ENCODE measurements at places on chromosomes 6 and 20.

GRCh38 chr20:58102744-58103516 is 125.5 kb downstream of the ANKRD60 start:
- DNase-seq = peak; percentile 32

- DNase-seq = no peak
Measured at GRCh38 chr20:2236256-2236655, 59.5 kb upstream of the TGM3 start.

DNA sequence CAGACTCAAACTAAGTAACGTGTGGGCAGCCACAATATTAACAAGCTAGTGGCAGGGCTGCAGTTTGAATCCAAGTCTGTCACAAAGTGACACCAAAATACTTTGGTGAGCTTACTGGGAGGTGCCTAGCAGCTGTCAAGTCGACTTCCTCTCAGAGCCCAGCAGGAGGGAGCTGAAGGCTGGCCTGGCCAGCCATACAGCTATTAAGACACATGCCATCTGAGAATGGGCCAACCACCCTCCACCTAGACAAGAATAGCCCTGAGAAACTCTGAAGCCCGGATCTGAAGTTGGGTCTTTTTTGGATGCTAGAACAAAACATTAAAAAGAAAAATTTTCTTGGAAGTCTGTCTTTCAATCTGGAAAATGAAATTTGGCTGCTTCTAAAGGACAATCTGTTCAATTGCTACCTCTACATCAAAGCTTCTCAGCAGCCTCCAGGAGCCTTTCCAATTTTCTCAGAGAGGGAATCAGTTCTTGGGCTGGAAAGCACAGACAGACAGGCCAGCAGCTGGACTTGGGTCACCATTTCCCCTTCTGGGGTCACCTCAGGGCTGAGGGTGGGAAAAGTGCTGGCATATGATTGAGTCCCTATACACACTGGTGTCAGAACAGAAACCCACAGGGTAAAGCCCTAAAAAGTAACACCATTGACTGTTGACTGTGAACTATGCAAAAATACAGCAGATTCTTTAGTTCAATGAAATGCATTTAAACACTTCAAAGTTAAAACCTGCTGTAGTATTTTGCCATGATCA is 42.9 kb downstream of the UQCC1 start:
- peak; percentile 48 for DNase-seq

DNA sequence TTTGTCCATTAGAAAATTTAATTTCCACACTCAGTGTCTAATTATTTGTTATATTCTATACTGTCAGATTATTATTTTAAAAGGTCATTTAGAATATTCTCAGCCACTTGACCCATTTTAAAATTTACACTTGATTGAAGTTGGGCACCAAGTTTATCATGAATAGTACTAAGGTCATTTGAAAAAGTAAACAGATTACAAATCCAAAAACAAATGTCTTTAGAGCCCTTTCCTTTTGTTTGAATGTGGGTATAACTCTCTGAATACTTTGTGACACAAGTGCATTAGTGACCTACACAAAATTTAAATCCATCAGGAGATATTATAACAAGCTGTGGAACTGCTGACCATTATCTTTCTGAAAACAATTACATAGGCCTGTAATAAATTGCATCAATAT is 11.3 kb downstream of the HIVEP2 start:
- DNase-seq = no peak

DNA sequence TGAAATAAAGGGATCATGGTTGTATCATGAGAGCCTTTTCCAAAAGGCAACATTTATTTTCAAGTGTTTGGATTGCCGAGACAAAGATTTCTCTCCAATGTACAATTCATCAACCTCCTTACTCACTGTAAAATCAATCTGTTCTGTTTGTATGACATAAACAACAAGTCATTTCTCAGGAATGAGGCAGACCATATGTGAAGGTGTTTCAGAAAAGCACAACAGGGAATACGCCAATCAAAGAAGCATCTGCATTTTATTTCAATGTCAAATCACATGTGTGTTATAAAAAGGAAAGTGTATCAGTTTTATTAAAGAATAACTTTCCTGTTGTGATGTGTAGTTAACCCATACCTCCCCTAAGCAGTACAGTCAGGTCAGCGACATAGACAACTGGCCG is 653.7 kb downstream of the TFAP2A start:
- no peak for DNase-seq

GRCh38 chr20:57223648-57224489 is 42.6 kb downstream of the BMP7 start:
- peak; percentile 61 for DNase-seq

DNA sequence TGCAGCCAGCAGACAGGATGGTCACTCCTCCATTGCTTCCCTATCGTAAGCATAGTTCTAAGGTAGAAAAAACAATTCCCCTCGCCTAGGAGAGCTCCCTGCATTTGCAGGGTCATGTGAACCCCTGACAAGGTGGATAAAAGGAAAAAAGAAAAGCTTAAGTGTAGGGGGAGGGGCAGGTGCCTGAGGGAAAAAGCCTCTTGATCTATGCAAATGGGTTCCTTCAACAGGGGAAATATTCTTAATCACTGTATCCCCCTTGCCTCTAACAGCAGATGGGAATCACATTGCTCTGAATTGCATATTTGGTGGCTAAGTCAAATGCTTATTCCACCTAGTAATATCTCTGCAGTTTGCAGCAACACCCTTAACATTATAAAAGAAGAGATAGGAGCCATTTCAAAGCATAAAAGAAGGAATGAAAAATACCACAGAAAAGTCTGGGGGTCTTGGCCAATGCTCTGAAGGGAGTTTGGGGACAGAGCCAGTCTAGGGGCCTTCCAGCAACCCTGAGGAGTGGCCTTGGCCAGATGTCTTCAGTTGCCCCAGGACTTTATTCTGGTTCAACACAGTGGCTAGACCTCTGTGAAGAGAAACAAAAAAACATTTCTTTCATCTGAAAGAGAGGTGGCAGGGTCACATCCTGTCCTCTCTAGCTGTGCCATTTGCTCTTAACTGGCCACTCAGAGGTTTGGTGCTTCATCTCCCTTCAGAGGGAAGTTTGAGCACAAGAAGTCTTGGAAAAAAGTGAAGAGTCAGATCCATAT is 660.4 kb upstream of the GJE1 start:
- no peak for DNase-seq

- no peak for DNase-seq
Measured at GRCh38 chr6:142728364-142728763, 216.6 kb downstream of the HIVEP2 start.

DNA sequence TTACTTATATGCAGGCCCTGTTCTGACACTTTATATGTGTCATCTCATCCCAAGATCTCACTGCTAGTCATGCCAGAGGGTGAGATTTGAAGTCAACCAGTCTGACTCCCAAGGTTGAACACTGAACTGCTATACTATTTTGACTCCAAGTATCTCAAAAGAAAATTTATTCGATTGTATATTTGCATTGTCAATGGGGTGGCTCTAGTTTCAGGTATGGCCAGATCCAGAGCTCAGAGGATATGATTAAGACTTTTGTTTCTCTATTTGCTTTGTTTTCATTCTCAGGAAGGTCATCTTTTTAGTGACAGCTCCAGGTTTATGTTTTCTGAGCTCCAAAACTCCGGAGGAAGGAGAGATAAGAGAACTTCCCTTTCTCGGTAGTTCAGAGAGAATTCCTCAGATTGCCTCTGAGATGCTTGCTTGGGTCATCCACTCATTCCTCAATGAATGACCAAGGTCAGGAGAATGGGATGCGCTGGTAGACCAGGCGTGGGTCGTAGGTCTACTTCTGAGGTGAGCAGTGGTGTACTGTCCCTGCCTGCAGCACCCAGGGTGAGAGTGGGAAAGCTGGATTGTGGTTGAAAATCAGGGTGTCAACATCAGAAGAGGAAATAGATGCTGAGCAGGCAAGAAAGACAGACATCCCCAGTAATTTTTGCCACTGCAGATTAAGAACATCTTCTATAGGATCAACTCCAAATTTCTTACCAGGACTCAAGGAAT is 99.3 kb downstream of the PFDN4 start:
- DNase-seq = no peak

DNA sequence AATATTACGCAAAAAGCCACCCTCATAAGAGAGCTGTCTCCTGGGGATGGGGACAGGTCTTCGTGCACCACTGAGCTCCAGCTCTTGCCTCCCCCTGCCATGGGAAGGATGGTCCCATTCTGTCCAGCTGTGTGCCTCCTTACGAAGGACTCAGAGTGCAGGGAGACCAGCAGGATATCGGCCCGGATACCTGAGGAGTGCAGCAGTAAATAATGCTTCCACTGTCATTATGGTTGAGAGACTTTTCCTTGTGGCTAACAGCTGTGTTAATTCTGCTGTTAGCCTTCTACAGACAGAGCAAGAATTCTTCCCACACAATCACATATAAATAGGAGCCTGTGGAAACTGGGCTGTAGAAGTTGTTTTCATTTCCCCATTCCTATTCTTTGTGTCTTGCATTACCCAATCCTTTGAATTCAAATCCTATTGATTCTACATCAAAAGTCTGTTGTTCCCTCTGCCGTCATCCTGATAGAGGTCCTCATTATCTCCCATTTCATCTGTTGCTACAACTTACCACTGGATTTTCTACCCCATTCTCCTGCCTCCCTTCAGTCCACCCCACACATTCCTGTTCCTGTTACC is 364.6 kb upstream of the SOX4 start:
- DNase-seq = no peak

GRCh38 chr20:60200305-60200918 is 242.2 kb downstream of the CDH26 start:
- no peak for DNase-seq

DNA sequence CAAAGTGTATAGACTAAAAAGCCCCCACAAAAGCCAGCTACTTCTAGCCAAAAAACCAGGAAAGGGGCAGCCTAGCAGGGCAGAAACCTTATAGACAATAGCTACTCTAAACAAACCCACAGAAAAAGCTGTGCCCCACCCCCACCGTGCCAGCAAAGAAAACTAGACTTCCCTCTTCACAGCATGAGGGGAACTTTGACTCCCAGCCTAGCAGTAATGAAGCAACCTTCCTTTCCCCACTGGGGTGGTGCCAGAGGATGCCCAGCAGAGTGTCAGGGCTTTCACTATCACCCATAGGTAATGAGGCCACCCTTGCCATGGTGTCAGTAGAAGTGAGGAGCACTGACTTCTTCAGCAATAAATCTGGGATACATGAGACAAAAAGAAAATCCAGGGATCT is 99.0 kb upstream of the LGSN start:
- DNase-seq = no peak

- DNase-seq = no peak
Measured at GRCh38 chr20:24816431-24816830, 132.6 kb upstream of the CST7 start.

GRCh38 chr20:1302685-1303541 is 26.0 kb downstream of the SDCBP2 start:
- no peak for DNase-seq

DNA sequence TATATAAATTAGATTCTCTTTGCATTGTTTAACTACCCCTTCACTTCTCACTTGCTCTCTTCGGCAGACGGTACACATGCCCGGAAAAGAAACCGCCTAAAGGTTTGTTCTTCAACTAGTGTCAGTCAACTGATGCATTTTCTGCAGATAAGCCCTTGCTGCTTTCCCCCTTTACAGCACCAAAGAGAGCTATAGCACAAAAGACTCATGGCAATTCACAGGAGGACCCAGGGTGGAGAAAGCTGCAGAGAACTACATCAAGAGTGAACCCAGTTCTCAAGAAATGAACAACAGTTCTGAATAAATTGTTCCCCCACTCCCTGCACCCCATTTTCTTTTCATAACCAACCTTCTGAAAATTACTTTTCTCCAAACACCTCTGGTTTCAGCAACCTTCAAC is 8.9 kb downstream of the CD164 start:
- no peak for DNase-seq

GRCh38 chr20:58245181-58245891 is 16.9 kb upstream of the ANKRD60 start:
- DNase-seq = no peak

DNA sequence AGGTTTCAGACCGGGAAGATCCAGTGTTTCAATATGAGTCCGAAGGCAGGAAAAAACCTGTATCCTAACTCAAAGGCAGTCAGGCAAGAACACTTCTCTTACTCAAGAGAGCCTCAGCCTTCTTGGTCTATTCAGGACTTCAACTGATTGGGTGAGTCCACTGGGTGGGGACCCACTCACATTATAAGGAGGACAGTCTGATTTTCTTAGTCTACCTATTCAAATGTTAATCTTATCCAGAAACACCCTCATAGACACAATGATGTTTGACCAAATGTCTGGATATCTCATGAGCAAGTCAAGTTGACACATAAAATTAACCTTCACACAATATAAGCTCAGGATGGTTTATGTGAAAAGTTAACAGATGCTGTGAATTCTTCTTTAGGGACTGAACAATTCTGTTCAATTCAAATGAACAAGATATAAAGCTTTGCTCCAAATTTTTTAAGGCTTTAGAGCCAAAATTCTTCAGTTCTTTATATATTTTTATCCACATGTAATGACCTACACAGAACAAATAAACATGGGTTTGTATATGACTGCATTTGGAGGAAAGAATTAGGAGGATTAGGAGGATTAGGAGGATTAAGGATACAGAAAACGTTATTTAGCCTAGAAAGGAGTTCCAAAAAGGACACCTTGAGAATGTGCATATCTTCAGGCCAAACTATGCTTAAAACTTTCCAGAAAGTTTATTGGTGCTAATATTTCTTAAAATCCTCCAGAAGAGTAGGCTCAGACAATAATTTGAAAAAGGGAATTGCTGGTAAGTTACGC is 35.3 kb upstream of the LAMA2 start:
- DNase-seq = no peak

DNA sequence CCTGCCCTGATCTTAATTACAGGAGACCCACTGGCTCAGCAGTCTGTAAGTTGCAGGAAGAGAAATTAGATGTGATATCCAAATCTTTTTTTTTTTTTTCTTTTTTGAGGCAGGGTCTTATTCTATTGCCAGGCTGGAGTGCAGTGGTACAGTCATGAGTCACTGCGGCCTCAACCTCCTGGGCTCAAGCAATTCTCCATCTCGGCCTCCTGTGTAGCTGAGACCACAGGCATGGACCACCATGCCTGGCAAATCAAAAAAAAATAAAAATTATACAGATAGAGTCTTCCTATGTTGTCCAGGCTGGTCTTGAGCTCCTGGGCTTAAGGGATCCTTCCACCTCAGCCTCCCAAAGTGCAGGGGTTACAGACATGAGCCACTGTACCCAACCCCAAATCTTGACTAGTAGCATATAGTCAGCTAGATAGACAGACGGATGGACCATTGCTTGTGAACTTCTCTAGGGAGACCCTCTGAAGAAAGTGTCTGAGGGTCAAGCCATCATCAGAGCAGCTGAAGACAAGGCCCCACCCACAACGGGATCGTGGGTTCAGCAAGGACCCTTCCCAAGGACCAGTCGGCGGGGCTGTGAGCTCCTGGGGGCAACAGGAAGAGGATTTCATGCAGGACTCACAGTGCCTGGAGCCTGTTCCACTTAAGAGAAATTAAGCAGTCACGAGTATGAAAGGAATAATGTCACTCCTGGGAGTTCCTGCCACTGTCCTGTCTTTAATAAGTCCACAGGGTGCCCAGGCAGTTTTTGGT is 222.7 kb downstream of the ANKRD60 start:
- DNase-seq = peak; percentile 25

GRCh38 chr6:16257999-16258708 is 19.8 kb downstream of the GMPR start:
- peak; percentile 60 for DNase-seq

GRCh38 chr6:32472781-32473375 is 33.2 kb downstream of the HLA-DRA start:
- DNase-seq = no peak

All from right forelimb (tissue), 1 donor.